ENCODE measurements at places on chromosomes 6 and 20. TPM values are rescaled to one million over a fixed set of nuclear protein-coding genes. Genes with fewer than 3 reads are reported as not detected.
A peak's percentile ranks its signal among the peaks of the same experiment; 100 is the strongest.

DNA sequence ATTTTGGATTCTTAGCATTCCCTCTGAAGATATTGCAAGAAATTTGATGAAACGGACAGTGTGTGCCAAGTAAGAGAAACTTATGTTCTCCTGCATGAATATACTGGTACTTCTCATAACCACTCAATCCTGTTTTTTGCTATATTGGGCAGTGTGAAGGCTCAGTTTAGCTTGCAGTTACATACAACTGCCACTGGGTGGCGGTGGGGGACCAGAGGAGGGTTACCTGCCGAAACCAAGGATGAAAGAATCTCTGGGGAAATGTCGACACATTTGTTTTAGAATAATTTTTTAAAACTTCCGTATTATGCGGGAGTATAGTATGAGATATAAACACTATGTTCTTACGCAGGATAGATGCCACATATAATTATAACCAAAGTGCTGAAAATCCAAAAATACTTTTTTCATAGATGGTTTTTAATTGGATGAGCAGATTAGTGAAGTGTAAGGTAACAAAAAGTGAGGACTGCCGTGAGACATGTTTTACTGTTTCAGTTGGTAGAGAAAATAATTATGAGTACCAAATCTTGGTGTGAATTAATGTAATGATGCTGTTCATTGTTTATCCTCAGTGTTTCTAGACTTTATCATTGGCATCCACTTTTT is 9.7 kb downstream of the TRMT11 start:
- DNase-seq = peak; percentile 44

DNA sequence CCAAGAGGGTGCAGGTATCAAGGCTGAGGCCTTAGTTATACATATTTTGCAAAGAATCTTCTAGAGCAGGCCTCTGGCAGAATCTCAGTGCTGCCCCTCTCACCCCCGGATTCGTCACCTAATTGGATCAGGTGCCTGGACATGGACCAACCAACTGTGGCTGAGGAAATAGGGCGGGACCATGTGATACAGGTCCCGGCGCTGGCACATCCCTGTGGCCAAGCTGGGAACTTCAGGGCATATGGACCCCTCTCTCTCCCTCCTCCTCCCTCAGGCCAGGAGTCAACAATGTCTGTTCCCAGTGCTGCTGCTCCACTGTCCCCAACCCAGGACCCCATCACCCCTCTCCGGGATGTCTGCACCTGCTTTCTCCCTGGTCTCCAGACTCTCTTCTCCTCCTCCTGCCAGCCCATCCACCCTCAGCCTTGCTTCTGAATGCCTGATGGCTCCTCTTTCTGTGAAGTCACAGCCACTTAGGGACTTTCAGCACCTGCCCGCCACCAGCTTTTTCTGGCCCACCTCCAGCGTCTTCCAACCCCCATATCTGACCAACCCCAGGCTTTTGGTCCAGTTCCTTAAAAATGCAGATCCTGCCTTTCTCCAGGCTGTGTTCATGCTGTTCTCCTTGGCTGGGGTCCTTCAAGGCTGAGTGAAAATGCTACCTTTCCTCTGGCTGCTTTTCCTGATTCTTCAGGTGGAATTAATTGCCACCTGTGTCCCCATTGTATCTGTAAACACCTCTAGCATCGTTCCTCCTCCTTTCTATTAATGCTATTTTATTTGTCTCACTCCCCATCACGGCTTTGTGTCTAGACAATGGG is 19.0 kb upstream of the MLN start:
- DNase-seq = peak; percentile 54

GRCh38 chr6:33029328-33030184 is 20.2 kb upstream of the HLA-DOA start:
- DNase-seq = no peak

RSPH3 gene
- 4.0 TPM for polyA plus RNA-seq

HTR1E gene
- polyA plus RNA-seq = not detected

TMEM151B gene
- 0.01 TPM for polyA plus RNA-seq
